Activated CD4-positive, alpha-beta T cell treated with anti-CD3 and anti-CD28 coated beads, Interleukin-2, amount 50 U/mL, for 48 hours (primary cell): ENCODE measurements at places on chromosomes 5 and 9.
A peak's percentile ranks its signal among the peaks of the same experiment; 100 is the strongest.

DNA sequence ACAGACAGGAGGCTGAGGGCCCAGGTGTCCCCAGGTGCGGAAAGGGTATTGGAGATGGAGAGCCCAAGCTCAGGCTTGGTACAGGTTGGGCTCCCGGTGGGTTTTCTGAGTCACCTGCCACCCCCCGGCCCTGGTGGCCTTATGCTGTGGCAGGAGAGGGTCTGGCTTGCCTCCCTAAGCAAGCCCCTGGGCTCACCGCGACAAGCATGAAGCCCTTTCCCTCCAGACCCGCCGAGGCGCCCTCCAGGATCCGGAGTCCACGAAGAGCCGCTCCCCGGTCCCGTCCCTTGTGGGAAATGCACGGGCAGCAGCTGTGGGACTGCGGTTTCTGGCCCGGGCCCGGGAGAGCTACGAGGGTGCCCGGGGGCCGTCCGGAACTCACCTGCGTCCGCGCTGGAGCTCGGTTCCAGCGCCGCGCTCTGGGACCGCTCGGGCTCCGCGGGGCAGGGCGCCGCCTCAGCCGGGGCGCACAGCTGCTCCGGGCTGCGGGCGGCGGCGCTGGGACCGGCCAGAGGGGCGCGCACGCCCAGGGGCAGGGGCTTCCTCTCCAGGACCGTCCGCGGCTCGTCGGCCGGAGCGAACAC is 757 bp downstream of the SAPCD2 start:
- no peak for DNase-seq

- DNase-seq = no peak
Measured at GRCh38 chr9:105004466-105005090, 76.6 kb upstream of the ABCA1 start.

- DNase-seq = no peak
Measured at GRCh38 chr9:87087197-87087596, 139.9 kb upstream of the GAS1 start.

DNA sequence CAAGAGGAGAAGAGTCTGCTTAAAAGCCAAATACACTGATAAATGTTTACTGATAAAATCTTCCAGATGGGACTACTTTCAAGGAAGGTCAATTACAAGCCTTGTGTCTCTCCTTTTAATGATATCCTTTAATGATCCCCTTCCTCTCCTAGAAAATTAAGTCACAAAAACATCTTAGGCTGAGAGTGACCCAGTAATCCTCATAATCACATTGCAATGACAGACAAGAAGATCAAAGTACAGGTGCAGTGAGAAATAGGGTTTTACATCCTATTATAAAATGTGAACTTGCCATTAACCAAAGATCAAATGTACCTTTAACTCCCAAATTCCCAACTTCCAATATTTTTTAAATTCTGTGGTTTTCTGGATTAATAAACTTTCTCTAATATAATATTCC is 514.8 kb downstream of the RAB3C start:
- no peak for DNase-seq

DNA sequence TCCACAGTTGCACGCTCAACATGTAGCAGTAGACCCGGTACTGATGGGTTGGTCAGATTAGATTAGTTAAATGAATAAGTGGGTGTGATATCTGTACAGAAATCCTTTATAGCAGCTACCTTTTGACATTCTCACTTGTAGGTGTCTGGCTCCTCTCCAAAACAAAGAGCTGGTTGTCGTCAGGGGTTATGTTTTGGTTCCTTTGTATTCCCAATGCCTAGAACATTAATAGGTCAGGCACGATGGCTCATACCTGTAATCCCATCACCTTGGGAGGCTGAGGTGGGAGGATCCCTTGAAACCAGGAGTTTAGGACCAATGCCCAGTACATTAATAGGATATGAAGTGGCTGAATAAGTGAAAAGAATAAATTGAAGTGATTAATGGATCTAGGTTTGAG is 182.1 kb downstream of the SNCAIP start:
- no peak for DNase-seq

DNA sequence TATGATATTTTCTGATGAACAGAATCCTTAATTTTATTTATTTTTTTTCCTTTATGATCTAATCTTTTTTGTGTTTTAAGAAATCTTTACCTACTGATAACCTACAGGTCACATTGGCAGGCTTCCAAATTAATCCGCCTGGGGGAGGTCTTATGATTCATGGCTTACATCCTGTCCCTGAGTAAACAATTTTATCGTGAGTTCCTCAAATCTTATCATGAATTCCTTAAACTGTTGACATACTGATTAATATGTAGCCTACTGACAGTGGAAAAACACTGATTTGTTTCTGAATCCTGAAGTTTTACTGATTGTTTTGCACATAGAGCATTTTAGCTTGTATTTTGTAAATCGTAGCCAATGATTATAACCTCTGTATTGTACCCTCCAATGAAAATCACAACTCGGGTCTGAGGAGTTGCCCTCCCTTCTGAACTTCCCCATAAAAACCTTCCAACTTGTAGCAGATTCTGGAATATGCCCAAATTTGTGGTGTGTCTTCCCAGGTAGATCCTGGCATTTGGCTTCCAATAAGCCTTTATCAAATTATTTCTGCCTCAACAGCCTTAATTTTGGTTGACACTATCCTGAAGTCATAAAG is 105.6 kb downstream of the VCAN start:
- DNase-seq = no peak

GRCh38 chr5:2780421-2781171 is 29.1 kb upstream of the IRX2 start:
- no peak for DNase-seq

DNA sequence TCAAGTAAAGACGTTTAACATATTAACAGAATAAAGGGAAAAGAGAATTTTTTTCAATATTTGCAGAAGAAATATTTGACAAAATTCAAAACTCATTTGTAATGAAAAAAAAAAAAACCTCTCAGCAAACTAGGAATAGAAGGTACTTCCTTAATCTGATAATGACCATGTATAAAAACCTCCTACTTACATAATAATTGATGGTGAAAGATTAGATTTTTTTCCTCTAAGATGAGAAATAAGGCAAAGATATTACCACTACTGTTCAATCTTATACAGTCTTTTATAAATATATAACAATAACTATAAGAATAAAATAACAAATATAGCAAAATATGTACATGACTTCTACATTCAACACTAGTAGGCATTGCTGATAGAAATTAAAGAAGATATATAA is 424.6 kb upstream of the KLF4 start:
- no peak for DNase-seq

DNA sequence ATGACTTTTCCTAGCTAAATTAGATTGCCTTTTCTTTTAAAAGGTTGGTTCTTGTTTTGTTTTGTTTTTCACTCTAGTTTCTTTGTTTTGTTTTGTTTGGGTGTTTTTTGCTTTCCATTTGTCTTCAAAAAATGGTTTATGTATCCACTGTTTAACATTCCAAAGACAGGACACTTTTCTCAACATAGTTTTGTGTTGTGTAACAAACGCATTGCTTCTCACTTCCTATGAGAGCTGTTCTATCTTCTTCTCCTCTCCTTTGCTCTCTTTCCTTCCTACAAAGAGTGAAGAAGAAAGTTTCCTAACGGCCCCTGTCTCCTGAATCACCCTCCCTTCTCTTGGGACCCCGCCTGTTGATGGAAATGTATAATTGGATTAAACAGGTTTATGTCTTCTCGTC is 539.7 kb downstream of the ACTL7B start:
- DNase-seq = no peak

- no peak for DNase-seq
Measured at GRCh38 chr5:66939094-66939493, 257.5 kb downstream of the CD180 start.

GRCh38 chr5:132662925-132663770 is 5.2 kb downstream of the IL13 start:
- DNase-seq = peak; percentile 74

GRCh38 chr5:3258050-3258449 is 337.6 kb upstream of the IRX1 start:
- no peak for DNase-seq

GRCh38 chr5:80246001-80246758 is 9.7 kb downstream of the SERINC5 start:
- DNase-seq = no peak

- DNase-seq = no peak
Measured at GRCh38 chr9:98985596-98985995, 41.9 kb downstream of the COL15A1 start.

GRCh38 chr9:80440724-80441123 is 869.0 kb downstream of the TLE4 start:
- DNase-seq = no peak

DNA sequence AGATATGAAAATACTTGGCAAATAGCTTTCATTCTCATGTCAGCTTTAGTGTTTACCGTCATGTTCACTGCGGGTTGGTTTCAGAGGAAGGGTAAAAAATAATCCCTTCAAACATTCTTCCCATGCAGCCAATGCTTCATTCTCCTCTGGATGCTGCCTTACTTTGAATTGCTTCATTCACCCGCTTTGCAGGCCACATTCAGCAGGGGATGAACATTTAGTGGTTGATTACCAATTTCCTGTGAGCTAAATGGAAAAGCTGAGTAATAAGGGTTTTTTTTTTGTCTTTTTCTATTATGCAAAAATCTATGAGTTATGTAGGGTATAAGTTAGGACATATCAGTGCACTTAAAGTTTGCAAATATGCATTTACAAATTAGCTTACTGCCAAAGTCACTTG is 96.3 kb upstream of the MEF2C start:
- no peak for DNase-seq

GRCh38 chr9:9901624-9902023 is 711.2 kb downstream of the PTPRD start:
- DNase-seq = no peak

DNA sequence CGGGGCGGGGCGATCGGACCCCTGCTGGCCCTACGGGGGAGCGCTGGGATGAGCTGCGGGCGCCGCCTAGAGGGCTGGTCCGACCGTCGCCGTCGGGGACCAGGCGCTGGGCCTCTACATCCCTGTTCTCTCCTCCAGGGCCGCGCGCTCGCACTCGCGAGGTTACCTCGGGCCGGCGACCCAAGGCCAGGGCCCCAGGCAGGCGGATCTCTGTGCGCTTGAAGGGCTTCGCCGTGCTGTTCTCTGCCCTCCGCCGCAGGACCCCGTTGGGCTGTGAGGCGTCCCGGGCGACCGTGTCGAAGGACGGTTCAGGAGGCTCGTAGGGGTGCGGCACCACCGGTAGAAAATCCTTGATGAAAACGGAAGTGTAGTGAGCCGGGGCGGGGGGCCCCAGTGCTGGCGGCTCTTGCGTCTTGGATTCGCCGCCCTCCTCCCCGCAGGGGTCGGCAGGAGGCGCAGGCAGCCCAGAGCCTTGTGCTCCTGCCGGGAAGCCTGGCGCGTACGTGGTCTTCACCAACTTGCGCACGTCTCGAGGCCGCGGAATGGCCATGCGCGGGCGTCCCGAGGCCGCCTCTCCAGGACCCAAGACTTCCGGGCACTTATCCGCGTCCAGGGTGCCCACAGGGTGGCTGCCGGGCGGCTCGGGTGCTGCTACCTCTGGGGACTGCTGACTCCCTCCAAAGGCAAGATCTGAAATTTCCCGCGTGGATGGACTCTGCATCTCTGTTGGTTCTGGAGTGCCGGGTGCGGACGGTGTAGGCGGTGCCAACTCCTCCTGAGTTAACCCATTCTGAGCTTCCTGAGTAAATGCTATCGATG is 2.0 kb downstream of the PROB1 start:
- DNase-seq = peak; percentile 90

DNA sequence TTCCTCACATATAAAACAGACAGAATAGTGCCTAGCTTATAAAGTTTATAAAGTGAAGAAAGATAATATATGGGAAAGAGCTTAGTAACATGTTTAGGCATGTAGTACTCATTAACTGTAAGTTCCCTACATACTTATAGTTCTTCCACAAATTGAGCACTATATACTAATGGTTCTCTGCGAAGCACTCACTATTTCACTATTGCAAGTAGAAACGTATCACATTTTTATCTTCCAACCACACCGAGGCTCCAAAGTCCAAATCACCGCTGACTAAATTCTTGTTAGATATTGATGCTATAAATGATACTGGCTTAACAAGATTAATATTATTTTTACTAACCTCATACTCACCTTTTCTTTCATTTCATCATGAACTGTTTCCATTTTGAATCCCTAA is 61.0 kb downstream of the FBXW11 start:
- DNase-seq = no peak

DNA sequence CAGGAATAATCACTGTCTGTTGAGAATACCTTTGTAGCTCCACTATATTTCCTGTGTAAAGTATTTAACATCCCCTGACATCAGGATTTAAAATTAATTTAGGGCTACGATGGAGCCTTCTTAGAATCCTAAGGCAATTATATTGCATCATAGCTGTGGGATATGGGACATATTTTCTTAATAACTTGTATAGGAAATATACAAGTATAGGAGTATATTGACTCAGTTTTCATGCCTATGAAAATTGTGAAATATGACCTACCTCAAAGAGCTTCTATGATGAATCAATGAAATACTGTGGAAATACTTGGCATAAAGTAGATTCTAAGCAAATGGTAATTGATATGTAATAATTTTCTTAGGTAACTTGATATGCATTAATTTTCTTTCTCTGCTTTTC is 221.0 kb upstream of the KLF4 start:
- DNase-seq = no peak

DNA sequence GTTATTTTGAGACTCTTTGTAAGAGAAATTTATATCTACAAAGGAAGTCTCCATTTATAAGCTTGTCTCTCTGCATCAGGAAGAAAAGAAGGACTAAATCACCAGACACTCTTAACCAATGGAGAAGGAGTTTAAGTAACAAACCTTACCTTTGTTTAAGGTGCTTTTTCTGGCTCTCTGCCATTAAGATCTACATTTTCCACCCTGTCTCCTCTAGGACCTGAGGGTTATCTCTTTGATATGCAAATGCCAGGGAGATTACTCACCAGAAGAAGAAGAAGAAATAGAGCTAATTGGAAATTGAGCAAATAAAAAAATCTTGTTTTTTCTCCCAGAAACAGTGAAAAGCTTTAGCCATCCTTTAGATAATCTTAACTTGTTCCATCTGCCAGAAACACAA is 60.9 kb downstream of the CDKN2A start:
- no peak for DNase-seq

GRCh38 chr9:124778575-124779367 is 1.8 kb downstream of the OLFML2A start:
- no peak for DNase-seq

DNA sequence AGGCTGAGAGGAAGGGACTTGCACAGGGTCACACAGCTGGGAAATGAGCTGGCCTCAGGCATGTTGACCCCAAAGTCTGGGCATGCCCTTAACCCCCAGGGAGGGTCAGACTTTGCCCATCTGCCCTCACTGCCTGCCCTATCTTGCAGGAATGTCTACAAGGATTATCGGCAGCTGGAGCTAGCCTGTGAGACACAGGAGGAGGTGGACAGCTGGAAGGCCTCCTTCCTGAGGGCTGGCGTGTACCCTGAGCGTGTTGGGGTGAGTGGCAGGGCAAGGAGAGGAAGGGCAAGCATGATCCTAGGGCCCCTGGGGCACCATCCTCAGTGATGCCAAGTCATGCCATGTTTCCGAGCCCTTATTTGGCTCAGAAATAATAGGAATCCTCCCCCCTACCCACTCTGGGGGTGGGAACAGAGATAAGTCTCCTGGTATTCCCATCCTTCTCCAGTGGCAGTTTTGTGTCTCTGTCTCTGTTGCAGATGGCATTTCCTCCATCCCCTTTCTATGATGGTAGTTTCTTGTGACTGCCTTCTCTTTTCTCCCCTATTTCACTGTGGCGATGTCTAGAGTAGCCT is 28.5 kb downstream of the GOLGA2 start:
- DNase-seq = no peak
